ENCODE measurements at places on chromosomes 6 and 20. TPM values are rescaled to one million over a fixed set of nuclear protein-coding genes. Genes with fewer than 3 reads are reported as not detected.

The DPPA5 gene
- total RNA-seq, result not detected

The EPPIN gene
- not detected for total RNA-seq

The SLC22A16 gene
- total RNA-seq, result not detected

The PPP1R18 gene
- 200 TPM for total RNA-seq

The RNF144B gene
- total RNA-seq, result 11.9 TPM

The NEDD9 gene
- 36.4 TPM for total RNA-seq

The SNRPB2 gene
- 71.6 TPM for total RNA-seq

The RPP21 gene
- 26.4 TPM for total RNA-seq

The ZNF184 gene
- total RNA-seq, result 12.3 TPM

The TSPO2 gene
- total RNA-seq, result not detected

The IYD gene
- not detected for total RNA-seq

- H3K36me3 ChIP-seq, result no peaks in the 10 kb centered on the region
- peaks cover 10% of the 10 kb centered on the region for H3K4me1 ChIP-seq
- peak overlapping the region; percentile 51 for H3K4me3 ChIP-seq
- DNase-seq, result no peak
- H3K27ac ChIP-seq, result no peak overlapping the region
- H3K27me3 ChIP-seq, result peaks cover 57% of the 10 kb centered on the region
These were observed 1.8 kb downstream of the EYA4 start for GRCh38 chr6:133242637-133243585.

DNA sequence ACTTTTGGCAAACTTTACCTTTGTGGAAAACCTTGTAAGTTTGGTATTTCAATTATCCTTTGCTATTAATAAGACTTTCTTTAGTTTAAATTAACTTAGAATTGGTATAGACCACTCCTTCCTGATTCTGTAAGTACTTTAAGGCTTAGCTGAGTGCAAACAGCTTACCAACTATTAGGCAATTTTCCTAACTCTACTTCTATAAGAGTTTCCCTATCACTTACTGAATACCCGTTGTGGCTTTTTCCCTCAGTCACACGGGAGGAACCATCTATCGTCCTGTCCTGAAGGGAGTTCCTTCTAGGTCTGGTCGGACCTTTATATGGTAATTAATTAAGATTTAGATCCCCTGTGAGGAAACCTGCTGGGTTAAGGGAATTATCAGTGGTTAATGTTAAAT lies 9.6 kb downstream of the SLC35A1 start:
- H3K4me1 ChIP-seq, result peaks cover 20% of the 10 kb centered on the region
- no peak overlapping the region for H3K4me3 ChIP-seq
- DNase-seq, result no peak
- H3K36me3 ChIP-seq, result peaks cover 3% of the 10 kb centered on the region

DNA sequence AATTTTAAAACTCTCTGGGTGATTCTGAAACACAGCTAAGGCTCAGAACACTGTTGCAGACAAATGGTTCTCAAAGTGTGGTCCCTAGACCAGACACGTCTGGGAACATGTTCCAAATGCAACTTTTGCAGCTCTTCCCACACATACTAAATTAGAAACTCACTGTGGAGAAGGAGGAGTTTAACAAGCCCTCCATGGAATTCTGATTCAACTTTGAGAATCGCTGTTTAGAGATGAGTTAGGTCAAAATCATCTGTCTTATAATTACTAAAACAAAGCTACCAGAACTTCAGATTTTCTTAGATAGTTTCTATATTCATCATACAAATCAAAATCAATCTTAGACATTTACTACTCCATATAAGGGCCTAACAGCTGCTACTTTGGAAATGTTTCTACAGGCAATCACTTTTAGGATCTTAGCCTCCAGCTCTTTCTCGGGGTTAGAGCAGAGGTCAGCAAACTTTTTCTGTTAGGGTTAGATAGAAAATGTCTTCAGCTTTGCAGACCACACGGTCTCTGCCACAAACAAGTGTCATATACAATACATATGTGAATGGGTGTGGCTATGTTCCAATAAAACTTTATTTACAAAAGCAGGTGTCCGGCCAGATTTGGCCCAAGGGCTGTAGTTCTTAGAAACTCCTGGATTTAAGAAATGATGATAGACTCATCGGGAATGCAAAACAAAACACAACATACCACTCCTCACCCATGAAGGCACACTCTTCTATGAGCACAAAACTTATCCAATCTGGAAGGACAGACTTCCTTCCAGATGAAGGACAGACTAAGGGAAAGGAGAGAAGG lies 50.0 kb upstream of the ARHGAP18 start:
- no peak overlapping the region for H3K27ac ChIP-seq
- no peaks in the 10 kb centered on the region for H3K4me1 ChIP-seq
- H3K27me3 ChIP-seq, result peaks cover 33% of the 10 kb centered on the region
- no peak for DNase-seq
- H3K4me3 ChIP-seq, result no peak overlapping the region

- no peaks in the 10 kb centered on the region for H3K27me3 ChIP-seq
- peak overlapping the region; percentile 70 for H3K4me3 ChIP-seq
- H3K27ac ChIP-seq, result no peak overlapping the region
- peaks cover 28% of the 10 kb centered on the region for H3K36me3 ChIP-seq
These were observed 28.9 kb downstream of the STX11 start for GRCh38 chr6:144179237-144179636.

GRCh38 chr6:15665237-15665636 lies 2.4 kb upstream of the DTNBP1 start:
- DNase-seq, result no peak
- H3K36me3 ChIP-seq, result peaks cover under 1% of the 10 kb centered on the region
- peaks cover 14% of the 10 kb centered on the region for H3K4me1 ChIP-seq
- H3K4me3 ChIP-seq, result no peak overlapping the region

DNA sequence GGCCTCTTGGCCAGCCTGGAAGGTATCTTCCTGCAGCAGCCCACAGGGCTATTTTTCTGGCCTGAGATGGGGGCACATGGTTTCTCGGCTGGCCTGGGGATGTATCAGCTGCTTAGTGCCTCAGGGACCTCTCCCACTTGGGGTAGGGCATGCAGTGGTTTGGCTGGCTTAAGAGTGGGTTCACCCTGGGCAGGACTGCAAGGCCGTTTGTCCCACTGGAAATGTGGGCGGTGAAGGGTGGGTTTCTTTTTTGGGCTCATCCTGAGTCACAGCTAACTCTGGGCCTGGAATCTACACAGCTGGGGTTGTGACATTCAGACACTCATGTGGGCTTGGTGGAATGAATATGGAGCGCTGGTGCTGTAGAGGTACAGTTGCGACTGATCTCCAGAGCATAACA lies 62.0 kb downstream of the CDH26 start:
- no peak overlapping the region for H3K4me3 ChIP-seq
- no peaks in the 10 kb centered on the region for H3K4me1 ChIP-seq
- DNase-seq, result no peak
- no peaks in the 10 kb centered on the region for H3K27me3 ChIP-seq
- peaks cover 10% of the 10 kb centered on the region for H3K36me3 ChIP-seq

GRCh38 chr6:46652232-46652602 lies 401 bp downstream of the CYP39A1 start:
- no peak overlapping the region for H3K27ac ChIP-seq
- H3K36me3 ChIP-seq, result no peaks in the 10 kb centered on the region
- peaks cover 15% of the 10 kb centered on the region for H3K4me1 ChIP-seq
- peaks cover 40% of the 10 kb centered on the region for H3K27me3 ChIP-seq
- peak overlapping the region; percentile 94 for H3K4me3 ChIP-seq

- H3K27me3 ChIP-seq, result peaks cover 32% of the 10 kb centered on the region
- no peak overlapping the region for H3K27ac ChIP-seq
- H3K36me3 ChIP-seq, result no peaks in the 10 kb centered on the region
- no peak overlapping the region for H3K4me3 ChIP-seq
- no peak for DNase-seq
These were observed 18.4 kb upstream of the MRPS18A start for GRCh38 chr6:43705996-43706395.

DNA sequence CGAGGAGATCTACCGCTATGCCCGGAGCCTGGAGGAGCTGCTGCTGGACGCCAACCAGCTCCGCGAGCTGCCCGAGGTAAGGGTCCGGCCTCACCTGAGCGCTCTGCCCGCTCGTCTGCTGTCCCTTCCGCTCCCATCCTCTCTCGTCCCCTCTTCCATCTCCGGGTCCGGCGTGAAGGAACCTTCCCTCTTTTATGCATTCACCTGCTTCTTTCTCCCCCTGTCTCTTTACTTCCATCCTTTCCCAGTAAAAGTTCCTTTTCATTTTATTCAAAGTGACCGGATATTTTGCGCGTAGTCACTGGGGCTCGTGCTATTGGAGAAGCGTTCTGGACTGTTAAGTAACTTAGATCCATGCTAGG lies 516 bp downstream of the LRRC1 start:
- peaks cover 28% of the 10 kb centered on the region for H3K4me1 ChIP-seq
- no peak for DNase-seq
- H3K36me3 ChIP-seq, result peaks cover 2% of the 10 kb centered on the region
- H3K27me3 ChIP-seq, result peaks cover 45% of the 10 kb centered on the region
- H3K4me3 ChIP-seq, result peak overlapping the region; percentile 98

DNA sequence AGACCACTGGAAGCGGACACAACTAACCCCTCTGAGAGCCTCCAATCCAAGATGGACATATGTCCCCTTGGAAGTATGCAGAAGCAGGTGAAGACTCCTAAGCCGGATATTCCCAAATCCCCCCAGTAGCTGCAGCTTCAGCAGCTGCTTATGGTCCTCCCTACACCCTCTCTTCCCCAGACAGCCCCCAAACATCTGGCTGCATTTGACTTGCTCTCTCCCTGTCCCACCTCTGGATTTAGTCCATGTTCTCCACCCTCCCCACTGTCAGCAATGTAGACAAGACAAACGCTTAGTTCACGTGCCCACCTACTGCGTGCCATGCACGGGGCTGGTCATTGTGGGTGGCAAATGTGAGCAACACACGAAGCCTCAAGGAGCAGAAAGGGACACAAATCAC lies 4.6 kb upstream of the ADAM33 start:
- no peaks in the 10 kb centered on the region for H3K4me1 ChIP-seq
- peaks cover 51% of the 10 kb centered on the region for H3K27me3 ChIP-seq
- no peak for DNase-seq
- H3K4me3 ChIP-seq, result no peak overlapping the region
- H3K36me3 ChIP-seq, result no peaks in the 10 kb centered on the region
- no peak overlapping the region for H3K27ac ChIP-seq

DNA sequence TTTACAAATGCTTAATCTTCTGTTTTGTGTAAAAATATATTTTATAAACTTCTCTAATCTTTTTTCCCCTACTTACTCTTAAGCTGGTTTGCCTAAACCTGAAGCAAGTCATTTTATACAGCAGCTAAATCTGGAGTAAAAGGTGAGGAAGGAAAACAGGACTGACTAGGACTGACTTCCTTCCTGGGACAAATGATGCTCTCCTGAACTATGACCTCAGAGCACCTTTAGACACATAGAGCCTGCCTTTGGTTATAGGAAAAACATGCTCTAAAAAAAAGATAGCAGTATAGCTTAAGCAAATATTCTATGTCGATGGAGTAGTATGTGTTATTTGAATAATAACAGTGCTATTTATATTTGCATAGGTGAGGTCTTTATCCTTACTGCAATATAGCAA lies 21.5 kb upstream of the ADGRG6 start:
- H3K27me3 ChIP-seq, result no peaks in the 10 kb centered on the region
- H3K36me3 ChIP-seq, result no peaks in the 10 kb centered on the region
- DNase-seq, result no peak
- H3K4me1 ChIP-seq, result no peaks in the 10 kb centered on the region
- H3K4me3 ChIP-seq, result no peak overlapping the region

- H3K4me3 ChIP-seq, result peak overlapping the region; percentile 17
- H3K36me3 ChIP-seq, result no peaks in the 10 kb centered on the region
- peaks cover 16% of the 10 kb centered on the region for H3K4me1 ChIP-seq
- DNase-seq, result peak; percentile 54
These were observed 126.4 kb downstream of the BANF2 start for GRCh38 chr20:17825960-17826843.

- DNase-seq, result no peak
- no peak overlapping the region for H3K4me3 ChIP-seq
- H3K27me3 ChIP-seq, result peaks cover 28% of the 10 kb centered on the region
- H3K27ac ChIP-seq, result no peak overlapping the region
- H3K4me1 ChIP-seq, result peaks cover 7% of the 10 kb centered on the region
- H3K36me3 ChIP-seq, result no peaks in the 10 kb centered on the region
These were observed 76.2 kb upstream of the OLIG3 start for GRCh38 chr6:137570393-137570792.

- no peak overlapping the region for H3K27ac ChIP-seq
- no peak for DNase-seq
- peak overlapping the region; percentile 62 for H3K4me3 ChIP-seq
- no peaks in the 10 kb centered on the region for H3K4me1 ChIP-seq
- H3K27me3 ChIP-seq, result peaks cover 45% of the 10 kb centered on the region
These were observed 1.3 kb upstream of the PPP1R3G start for GRCh38 chr6:5083813-5084359.

GRCh38 chr20:49693435-49694171 lies 20.1 kb downstream of the B4GALT5 start:
- no peak overlapping the region for H3K27ac ChIP-seq
- H3K27me3 ChIP-seq, result no peaks in the 10 kb centered on the region
- no peaks in the 10 kb centered on the region for H3K36me3 ChIP-seq
- no peak overlapping the region for H3K4me3 ChIP-seq
- peaks cover 59% of the 10 kb centered on the region for H3K4me1 ChIP-seq

DNA sequence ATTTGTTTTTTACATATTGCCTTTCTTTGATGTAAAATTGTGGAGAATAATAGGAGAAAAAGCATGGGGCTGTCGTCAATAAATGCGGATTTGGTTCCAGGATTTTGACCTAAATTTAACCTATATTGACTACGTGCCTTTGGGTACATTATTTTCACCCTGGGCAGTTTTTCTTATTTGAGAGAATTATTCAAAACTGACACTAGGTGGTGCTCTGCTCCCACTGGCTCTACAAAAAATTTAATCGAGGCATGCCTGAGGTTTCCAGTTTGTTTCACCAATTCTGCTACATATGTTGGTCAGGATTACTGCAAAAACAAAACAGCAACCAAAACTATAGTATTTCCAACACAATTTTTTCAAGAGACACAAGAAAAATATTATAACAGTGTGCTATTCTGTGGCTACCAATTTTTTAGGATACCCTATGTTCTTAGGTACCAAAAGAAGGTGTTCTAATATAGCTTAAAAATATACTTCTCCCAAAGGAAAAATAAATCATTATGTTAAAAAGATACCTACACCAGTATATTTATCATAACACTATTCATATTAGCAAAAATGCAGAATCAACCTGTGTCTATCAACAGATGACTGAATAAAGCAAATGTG lies 48.6 kb upstream of the FABP7 start:
- no peaks in the 10 kb centered on the region for H3K36me3 ChIP-seq
- H3K27me3 ChIP-seq, result peaks cover 21% of the 10 kb centered on the region
- no peak for DNase-seq
- H3K27ac ChIP-seq, result no peak overlapping the region
- no peaks in the 10 kb centered on the region for H3K4me1 ChIP-seq
- H3K4me3 ChIP-seq, result no peak overlapping the region

DNA sequence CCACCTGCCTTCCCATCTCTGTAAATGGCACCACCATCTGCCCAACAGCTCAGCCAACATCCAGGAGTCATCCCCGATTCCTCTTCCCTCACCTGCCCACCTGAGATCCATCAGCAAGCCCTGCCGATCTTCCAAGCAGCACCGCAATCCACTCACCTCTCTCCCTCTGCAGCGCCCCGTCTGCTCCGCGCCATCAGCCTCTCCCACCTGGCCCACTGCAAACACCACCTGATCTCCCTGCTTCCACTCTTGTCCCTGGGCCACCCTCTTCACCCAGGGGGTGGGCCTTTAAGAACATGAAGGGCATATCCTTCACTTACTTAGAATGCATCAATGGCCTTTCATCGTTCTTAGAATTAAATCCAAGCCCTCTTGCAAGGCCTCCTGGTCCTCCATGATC lies 457.3 kb upstream of the SULF2 start:
- no peaks in the 10 kb centered on the region for H3K27me3 ChIP-seq
- H3K4me1 ChIP-seq, result no peaks in the 10 kb centered on the region
- H3K36me3 ChIP-seq, result no peaks in the 10 kb centered on the region
- DNase-seq, result no peak
- H3K4me3 ChIP-seq, result no peak overlapping the region

Data from activated T-cell treated with anti-CD3 and anti-CD28 coated beads, Interleukin-2, amount 50 U/mL, for 72 hours (primary cell).